ENCODE measurements at places on chromosomes 1 and 21.

- DNase-seq: no peak
Observed at GRCh38 chr1:33902486-33903209, 38.8 kb downstream of the HMGB4 start.

DNA sequence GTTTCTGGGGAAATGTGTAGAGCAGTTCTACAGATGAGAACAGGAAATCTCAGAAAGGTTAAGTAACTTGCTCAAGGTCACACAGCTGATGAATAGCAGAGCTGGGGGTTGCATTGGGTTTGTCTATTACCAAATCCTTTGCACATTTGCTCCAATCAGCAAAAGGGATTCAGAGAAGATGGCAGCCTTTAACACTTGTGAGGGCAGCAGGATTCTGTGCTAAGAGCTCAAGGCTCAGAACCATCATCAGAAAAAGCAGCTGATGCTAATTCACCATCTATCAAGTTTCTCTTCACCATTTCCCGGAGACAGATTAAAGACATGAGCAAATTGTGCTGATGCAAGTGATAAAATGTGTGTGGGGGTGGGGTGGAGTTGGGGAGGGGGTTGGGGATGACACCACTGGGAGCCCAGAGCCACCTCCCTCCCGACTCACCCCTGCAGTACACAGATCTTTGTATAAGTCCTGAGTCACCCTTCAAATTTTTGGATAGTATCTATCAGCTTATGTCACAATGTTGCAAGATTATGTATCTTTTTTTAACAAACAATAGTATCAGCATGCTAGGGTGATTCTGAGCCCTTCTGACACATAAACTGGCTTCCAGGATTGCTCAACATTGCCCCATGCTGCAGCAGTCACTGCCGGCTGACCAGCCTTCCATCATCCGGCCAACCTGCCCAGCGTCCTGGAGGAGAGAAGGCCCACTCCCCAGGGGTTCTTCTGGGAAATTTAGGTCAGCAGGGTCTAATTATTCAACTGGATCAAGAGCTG lies 2.8 kb upstream of the SPSB1 start:
- no peak for DNase-seq

DNA sequence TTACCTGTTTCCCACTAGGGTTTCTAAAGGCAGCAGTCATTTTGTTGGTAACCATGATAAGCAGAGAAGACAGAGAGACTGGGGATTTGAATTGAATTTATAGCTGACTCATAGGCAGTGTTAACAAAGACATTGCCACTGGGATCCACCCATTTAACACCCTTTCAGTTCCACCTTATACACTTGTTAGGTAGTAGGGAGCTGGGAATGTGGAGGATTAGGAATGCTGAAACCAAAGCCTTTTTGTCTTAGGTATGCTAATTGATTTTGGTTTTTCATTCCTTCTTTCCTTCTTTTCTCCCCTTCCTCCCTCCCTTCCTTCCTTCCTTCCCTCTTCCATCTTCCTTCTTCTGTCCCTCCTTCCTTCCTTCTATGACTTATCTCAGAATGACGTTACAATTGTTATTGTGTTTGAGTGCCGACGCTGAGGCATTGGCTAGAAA lies 7.5 kb upstream of the EVI5 start:
- no peak for DNase-seq

DNA sequence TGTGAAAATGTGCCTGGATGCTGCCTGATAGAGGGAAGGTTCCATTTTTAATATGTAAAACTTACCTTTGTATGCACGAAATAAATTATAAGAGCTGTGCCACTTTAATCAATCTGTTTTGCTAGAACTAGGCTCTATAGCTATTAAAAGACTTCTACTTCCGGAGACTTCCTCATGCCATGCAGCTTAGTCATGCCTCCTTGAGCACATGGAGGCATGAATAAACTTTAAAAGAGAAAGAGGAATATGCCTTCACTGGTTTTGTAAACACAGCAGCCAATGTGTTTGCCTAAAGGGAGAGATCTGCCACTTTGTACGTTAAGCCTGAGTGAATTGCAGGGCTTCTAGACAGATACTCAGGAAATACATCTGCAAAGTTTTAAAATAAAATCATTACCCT lies 604.6 kb downstream of the LRRIQ3 start:
- no peak for DNase-seq

- DNase-seq: no peak
Observed at GRCh38 chr1:154386643-154387352, 18.3 kb upstream of the IL6R start.

- no peak for DNase-seq
Observed at GRCh38 chr21:45517249-45518065, 24.8 kb downstream of the SLC19A1 start.

DNA sequence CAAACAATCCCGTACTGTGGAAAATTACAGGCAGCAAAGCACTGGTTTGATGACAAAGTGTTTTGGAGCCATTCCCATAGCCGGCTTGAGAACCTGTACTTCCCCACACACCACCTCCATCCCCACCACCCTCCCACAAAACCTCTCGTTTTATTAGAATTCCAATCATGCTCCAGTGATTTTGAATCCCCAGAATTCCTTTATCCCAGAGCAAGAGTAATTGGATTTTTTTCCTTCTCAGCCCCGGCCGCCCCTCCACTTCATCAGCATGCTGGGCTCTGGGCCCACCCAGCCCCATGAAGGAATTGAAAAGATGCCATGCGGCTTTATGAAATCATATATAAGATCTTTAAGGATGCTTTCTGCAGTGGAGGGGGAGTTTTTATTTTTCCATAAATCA lies 136.6 kb downstream of the OMA1 start:
- no peak for DNase-seq

- DNase-seq: peak; percentile 2
Observed at GRCh38 chr1:91402023-91402422, 2.6 kb downstream of the HFM1 start.

DNA sequence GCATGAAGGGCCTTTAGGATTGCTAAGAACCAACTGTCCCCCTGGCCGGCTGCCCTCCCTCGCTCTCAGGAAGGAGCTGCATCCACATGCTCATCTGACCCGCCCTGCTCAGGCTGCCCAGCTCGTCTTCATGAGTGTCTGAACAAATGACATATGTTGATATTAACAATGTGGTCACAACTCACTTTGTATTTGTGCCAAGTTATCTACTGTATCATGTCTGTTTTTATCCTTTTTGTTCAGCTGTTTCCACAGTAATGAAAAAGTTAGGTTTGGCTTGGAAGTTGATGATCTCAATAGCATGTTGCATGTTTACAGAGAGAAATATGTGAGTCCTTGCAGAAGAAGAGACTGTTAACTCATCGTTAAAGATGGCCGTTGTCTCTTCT lies 75.1 kb downstream of the PHTF1 start:
- DNase-seq: no peak

DNA sequence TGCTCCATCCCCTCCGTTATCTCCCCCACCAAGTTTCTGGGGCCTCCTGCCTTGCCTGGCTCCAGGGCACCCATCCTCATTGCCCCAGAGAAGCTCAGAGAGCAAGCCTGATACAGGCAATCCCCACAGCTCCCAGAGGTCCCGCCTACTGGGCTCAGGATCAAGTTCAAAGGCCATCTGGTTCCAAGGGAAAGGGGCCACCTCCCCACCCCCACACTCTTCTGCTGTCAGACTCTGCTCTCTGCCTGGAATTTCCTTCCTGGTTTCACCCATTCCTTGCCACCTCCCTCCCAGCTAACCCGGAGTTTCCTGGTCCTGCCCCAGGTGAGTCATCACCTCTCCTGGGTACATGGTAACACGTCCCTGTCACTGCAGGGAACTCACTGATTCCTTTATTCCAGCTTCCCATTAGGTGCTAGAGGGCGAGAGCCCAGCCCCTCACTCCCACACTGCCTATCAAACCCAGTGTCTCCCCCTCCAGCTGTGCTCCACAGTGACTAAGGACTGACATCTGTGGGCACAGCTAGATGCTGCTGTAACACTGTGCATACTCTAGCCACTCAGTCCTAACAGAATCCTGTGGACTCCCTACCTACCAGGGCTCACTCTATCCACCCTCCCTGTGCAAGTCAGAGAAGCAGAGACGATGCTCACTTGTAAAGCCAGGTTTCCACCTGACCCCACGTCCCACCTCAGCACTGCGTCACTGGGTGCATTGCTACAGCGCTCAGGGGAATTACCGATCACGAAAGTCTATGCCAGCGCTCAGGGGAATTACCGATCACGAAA lies 21.8 kb downstream of the RSPH1 start:
- DNase-seq: peak; percentile 37

- no peak for DNase-seq
Observed at GRCh38 chr1:78622548-78622947, 2.3 kb downstream of the IFI44L start.

DNA sequence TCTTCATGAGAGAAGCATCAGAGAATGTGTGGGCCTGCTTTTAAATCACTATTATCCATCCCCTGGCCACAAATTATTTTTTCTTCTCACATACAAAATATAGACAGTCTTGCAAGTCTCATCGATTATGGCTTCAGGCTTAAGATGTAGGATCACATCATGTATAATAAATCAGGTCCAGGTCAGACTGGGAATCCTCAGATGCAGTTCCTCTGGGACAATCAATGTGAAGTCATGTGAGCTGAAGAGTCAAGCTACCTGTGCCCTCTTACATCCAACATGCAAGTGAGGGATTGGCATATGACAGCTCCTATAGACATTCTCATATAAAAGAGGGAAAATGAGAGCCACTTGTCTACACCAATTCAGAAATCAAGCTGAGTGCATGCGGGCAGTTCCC lies 631.8 kb downstream of the PTPRU start:
- DNase-seq: no peak

GRCh38 chr1:19743180-19743579 lies 56.5 kb downstream of the TMCO4 start:
- no peak for DNase-seq

DNA sequence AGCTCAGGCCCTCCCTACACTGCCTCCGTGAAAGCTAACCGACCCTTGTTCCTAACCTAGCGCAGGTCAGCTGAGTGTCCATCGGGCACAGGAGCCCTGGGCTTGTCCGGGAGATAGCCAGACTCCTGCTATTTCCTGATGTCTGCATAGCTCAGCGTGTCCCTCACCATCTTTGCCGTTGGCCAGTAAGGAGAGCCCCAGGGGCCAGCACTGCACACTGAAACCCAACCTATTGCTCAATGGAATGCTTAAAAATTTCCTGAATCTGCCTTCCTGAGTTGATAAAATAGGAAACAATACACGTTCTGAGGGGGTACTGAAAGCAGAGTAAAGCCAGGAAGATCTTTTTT lies 2.2 kb downstream of the RUNX1 start:
- no peak for DNase-seq

GRCh38 chr1:170213596-170213995 lies 67.8 kb downstream of the NTMT2 start:
- no peak for DNase-seq

DNA sequence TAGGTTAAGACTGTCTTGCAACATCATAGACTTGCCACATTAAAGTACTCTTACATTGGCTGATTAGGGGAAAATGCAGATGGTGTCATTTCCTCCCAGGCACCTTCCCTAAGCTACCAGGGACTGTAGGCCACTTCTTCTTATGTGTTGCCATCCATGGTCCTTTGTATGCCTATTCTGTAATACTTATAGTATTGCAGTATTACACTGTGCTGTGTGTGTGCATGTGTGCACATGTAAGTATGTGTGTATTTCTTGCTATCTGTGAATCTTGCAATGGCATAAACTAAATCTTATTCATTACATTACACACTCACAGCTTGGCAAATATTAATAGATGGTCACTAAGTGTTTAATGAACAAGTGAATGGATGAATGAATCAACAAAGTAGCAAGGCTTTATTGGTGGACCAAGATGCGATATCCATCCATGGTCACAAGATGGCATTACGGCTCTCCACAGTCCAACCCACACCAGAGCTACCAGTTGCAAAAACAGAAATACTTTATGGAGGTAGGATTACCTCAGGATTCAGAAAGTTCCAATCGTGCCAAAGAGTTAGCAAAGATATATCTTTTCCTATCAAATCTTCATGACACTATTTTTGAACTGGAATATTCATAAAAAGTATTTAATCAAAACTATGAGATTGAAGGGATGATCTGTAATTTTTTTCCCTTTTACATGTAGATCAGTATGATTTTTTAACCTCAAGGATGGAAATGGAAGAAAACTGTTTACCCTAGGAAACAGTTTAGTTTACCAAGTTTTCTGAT lies 160.2 kb downstream of the DENND1B start:
- DNase-seq: no peak

DNA sequence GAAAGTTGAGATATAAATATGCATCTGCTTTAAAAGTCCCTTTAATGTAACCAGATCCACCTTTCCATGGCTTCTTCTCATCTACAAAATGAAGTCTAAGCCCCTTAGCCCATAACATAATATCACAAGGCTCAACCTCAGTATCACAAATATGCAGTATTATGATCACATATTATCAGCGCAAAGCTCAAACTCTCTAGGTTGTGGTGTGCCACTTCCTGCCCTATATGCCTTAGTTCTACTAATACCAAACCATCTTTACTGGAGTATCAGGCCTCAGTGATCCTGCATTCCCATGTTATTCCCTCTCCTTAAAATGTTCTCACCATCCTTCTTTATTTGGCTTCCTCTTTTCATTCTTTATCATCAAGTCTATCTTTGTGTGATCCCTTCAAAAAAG lies 301.8 kb downstream of the NEGR1 start:
- no peak for DNase-seq

DNA sequence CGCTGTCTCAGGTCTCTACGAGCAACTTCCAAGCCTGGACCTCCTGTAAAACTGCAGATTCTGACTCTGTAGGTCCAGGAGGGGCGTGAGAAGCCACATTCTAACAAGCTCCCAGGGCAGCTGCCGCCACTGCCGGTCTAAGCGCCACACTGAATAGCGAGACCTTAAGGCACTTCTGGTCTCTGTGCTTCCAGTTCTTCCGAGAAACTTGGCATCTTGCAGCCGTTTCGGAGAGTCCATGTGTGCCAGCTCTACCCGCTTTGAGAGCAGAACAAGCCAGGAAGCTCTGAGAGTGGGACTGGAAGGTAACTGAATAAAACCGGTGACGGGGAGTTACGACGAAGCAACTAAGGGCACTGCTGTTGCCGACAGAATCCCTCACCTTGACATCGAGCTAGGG lies 12.5 kb downstream of the AGT start:
- peak; percentile 53 for DNase-seq

GRCh38 chr1:27656157-27656893 lies 15.7 kb downstream of the IFI6 start:
- DNase-seq: no peak

DNA sequence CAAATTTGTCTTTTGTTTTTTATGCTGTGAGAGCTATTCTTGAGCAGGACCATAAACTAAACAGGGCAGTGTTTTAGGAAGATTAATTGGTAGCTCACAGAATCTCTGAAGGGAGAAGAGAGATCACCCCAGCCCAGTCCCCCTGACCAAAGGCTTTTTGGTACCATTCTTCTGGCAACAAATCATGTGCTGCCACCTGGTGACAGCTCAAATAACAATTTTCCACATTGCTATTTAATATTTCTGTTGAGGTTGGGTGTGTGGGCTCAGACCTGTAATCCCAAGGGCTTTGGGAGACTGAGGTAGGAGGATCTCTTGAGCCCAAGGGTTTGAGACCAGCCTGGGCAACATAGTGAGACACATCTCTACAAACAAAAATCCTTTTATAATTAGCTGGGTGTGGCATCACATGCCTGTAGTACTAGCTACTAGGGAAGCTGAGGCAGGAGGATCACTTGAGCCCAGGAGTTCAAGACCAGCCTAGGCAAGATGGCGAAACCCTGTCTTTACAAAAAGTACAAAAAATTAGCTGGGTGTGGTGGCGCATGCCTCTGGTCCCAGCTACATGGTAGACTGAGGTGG lies 2.2 kb upstream of the TESK2 start:
- peak; percentile 57 for DNase-seq
